Stimulated activated naive CD8-positive, alpha-beta T cell treated with anti-CD3 and anti-CD28 coated beads, Interleukin-15, Interleukin-2, amounts not matched to agents 100 U/mL and 50 U/mL, for 24 hours (primary cell): ENCODE measurements at places on chromosomes 4 and X.

DNA sequence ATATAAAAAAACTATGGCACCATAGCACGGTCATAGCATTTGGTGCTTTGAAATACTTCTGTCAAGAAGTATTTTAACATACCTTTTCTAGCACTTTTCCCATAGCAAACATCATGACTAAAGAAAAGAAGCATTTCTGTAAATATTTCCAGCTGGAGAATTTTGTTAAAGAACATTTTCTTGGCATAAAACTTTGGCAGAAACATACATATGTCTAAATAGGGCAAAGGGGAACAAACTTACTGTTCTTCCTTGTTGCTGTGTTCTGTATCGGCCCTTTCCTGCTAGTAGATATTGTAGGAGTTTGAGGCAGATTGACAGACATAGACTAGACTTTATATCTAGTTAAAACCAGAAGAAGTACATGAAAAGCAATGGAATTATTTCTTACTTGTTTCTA, 2368.5 kb downstream of the PCDH7 start:
- DNase-seq = no peak

- DNase-seq = no peak
These were observed 63.9 kb downstream of the IL1RAPL1 start for GRCh38 chrX:28651186-28651585.

DNA sequence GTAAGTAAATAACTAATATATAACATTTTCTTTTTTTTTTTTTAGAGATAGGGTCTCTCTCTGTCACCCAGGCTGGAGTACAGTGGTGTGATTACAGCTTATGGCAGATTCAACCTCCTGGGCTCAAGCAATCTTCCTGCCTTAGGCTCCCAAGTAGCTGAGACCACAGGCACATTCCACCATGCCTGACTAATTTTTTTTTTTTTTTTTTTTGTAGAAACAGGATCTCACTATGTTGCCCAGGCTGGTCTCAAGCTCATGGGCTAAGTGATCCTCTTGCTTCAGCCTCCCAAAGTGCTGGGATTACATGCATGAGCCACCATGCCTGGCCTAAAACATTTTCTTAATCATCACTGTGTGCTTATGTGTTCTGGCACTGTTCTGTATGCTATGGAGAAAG, 32.8 kb downstream of the MGARP start:
- DNase-seq = no peak

- DNase-seq = no peak
These were observed 53.8 kb upstream of the HGFAC start for GRCh38 chr4:3387943-3388361.

GRCh38 chrX:38927592-38927991, 126.3 kb downstream of the MID1IP1 start:
- no peak for DNase-seq

DNA sequence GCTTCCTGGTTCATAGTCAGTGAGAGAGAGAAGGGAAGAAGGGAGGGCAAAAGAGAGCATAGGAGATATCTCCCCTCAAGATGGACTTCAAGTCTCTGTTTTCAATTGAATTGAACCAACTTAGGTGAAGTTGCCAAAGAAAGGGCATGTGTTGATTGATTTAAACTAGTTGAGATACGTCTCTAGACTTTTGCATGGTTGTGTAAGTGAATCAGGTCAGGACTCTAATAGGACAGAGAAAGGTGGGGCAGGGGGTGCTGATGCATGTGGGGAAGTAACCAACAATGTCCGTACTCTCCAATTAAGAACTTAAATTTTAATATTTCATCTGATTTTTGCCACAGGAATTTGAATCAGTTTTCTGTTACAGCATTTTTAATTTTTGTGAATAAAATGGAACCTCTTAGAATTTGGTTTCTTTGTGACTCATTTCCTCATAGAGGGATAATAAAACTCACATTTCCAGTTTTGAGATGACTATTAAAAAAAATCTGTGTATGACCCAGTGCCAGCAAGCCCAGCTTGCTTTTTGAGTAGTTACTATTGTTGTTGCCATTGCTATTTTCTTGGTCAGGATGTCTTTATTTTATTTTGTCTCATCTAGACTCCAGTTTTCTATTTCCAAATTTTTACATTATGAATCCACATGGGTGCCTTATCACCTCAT, 37.3 kb downstream of the SLIT2 start:
- no peak for DNase-seq

DNA sequence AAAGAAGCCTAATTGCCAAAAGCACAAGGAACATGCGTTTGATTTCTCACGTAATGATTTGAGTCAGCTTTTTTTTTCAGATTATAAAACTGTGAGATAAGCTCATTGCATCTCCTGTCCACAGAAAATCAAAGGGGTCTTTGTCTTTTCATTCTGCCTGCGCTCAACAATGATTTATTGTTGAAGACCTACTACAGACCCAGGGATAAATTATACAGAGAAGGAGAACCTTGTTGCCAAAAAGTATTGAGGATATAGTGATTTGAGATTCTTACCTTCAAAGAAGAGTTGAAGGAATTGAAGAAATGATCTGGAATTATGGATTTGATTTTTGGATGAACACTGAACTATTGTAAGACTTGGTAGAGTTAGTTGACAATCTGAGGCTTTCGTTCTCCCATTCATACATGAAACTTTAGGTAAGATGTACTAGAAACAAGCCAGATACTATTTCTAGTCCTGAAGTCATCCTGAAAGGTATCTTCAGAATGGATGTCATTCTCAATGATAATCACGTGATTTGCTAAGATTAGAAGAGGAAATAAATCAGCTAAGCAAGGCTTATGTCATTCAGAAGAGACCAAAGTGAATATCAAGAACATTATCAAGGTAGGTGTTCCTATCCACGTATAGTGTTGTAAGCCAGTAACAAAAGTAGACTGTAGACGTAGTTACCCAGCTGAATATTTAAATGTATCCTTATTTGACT, 71.1 kb upstream of the SCOC start:
- DNase-seq = no peak

DNA sequence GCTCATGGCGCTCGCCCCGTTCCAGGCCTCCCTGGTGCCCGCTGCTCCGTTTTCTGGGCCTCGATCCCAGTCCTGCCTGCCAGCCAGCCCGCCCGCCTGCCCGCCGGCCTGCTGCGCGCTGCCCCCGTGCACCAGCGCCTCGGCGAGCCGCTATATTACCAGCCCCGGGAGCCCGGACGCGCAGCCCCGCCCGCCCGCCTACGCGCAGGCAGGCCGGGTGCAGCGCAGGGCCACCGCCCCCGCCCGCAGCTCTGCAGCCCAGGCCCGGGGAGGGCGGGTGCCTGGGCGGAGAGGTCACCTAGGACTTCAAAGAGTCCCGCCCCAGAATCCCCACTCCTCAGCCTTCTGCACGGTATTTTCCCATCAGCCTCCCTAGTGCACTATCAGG, at the start of gene MAOB:
Gene MAOB, minus strand, starts transcription at position 157 of the 388 bp plus-strand sequence. Its CDS starts 151 bp downstream, at position 6.
- DNase-seq = peak; percentile 13

DNA sequence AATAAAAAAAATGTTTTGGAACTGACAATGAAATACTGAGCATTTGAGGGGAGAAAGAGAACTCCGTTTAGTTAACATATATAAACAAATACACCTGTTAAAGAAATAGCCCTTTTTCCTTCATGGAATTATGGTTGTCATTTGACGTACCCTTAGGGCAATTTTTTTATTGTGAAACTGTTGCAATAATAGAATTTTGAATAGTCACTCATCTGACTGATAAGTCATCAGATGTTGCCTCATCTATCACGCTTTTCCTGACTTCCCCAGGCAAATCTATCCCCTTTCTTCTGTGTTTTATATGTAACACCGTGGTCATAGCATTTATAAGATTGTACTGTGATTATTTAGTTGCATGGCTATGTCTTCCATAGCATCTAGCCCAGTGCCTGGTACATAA, 69.0 kb upstream of the HDAC8 start:
- no peak for DNase-seq

DNA sequence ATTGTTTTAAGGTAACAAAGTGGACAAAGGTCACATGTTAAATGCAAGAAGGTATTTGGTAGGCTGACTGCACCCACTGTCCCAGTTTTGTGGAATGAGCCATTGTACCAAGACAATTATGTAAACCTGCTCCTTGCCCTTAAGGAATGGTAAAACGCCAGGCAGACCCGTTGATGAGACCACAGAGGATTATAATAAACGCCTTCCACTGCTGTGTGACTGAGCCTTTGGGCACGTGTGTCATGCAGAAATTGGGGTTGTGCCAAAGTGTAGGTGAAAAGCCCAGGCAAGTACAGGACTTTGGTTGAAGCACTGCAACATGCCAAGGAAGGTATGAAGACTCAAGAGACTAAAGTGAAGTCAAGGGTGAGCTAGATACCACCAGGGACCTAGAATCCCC, 59.7 kb downstream of the LRRC66 start:
- DNase-seq = no peak

DNA sequence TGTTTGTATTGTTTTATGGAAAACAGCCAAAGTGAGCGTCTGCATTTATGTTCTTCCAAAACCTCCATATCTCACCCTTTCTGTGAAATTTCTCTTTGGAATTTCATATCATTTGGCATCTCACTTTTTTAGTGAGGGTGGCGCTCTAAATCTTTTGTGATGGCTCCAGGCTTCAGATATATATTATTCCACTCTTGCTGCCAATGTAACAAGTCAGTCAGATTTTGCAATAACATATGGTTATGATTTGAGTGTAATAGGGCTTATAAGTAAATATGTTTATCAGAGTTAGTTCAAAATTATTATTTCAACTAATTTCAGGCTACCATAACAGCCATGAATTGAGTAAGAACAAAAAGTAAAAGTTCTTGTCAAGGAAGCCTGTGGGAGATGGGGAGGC, 314.7 kb downstream of the PDGFC start:
- DNase-seq = no peak

DNA sequence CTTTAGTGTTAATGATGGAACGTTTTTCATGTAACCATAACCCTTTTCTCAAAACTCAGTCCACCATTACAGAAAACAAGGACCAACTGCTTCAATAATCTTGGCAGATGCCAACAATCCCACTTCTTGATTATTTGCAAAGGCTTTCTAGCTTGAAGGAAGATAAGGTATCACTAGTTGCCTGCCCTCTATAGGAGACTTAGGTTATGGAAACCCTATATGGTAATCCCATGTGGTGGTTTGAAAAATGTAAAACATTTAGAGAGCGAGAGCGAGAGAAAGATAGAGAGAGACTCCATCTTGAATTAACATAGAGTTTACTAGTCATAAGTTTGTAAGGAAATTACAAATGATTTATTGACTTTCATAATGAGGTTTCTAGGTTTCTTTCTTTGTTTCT, 1627.5 kb upstream of the TENM3 start:
- DNase-seq = no peak

- no peak for DNase-seq
These were observed 263.0 kb upstream of the ZFP42 start for GRCh38 chr4:187732524-187732923.

DNA sequence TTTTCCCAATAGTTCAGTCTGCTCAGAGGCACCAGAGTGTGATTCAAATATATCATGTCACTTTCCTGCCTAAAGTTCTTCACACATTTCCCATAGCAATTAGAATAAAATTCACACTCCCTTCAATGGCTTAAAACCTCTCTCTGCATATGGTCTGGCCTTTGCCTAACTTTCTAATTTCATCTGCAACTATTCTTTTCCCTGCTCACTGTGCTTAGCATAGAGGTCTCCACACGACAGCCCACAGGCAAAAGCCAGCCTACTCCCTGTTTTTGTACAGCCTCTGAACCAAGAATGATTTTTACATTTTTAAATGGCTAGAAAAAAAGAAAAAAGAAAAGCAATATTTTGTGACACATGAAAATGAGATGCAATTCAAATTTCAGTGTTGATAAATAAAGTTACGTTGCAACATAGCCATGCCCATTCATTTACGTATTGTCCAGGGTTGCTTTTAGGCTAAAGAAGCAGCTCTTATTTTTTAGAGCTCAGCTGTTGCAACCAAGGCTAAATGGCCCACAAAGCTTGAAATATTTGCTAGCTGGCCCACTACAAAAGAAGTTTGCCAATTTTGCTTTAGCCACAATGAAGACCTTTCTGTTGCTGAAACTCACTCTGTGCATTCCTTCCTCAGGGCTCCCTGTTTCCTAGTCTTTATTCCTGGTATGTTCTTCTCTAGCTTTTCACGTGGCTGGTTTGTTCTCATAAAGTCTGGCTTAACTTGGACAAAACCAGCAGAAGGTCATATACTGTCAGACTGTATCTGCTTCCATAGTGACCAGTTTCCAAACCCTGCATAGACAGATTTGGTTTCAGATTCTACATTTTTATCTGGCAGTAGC, 26.6 kb upstream of the IRF2 start:
- no peak for DNase-seq

GRCh38 chr4:55396308-55397125, 760 bp downstream of the TMEM165 start:
- peak; percentile 55 for DNase-seq

DNA sequence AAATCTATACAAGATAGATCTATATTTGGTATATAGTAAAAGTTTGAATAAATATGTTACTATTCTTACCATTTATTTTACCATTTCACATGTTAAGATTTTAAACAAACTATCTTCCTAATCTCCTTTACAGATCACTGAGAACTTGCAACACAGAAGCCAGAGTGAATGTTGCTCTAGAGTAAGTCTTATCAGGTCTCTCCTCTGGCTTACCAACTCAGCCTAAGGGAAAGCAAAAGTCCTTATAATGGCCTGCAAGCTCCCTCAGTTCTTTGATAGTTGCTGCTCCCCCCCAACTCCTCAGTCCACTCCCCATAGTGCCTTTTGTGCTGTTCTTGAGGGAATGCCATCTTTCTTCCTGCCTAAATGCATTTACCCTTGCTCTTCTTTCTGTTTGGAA, 25.7 kb upstream of the SLC7A11 start:
- no peak for DNase-seq

DNA sequence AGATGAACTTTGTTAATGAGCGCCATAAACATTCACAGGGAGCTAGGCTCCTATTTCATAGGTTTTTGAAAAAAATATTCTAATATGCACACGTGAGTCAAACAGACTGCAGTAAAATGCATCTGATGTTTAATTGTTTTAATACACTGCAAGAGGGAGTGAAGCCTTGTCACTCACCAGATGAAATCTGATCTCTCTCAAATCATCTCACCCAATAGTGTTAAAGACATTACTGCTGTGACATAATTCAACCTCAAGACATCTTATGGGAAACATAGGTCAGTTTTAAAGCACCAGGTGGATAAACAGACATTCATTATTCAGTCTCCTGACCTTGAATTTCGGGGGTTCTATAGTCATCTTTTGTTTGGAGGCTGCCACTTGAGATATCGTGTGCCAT, 148.3 kb downstream of the MAML3 start:
- no peak for DNase-seq

DNA sequence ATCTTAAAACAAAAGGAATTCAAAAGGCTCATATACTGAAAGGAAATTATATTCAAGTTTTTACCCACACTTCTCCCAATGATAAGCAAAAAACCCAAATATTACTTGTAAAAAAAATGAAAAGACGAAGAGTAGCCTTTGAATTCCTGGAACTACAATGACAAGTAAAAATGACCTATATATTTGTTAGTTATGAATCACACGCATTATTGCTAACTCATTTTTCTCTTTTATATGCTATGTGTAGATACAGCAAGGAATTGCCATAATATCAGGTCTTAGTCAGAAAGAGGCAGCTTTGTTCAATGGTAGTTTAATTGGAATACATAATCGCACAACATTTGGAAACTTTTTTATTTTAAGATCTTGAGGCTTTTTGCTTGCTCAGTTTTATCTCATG, 22.7 kb upstream of the ASB5 start:
- no peak for DNase-seq
